ENCODE measurements at places on chromosomes 7 and 10.

- no peak for DNase-seq
Measured at GRCh38 chr10:78190051-78190825, 156.6 kb downstream of the RPS24 start.

- DNase-seq, result no peak
Measured at GRCh38 chr7:85714951-85715350, 528.1 kb upstream of the SEMA3D start.

GRCh38 chr7:117564080-117564479, 84.3 kb downstream of the CFTR start:
- DNase-seq, result no peak

- DNase-seq, result peak; percentile 55
Measured at GRCh38 chr10:119608316-119609155, 11.8 kb upstream of the TIAL1 start.

- peak; percentile 75 for DNase-seq
Measured at GRCh38 chr7:155377838-155378579, 79.9 kb upstream of the EN2 start.

DNA sequence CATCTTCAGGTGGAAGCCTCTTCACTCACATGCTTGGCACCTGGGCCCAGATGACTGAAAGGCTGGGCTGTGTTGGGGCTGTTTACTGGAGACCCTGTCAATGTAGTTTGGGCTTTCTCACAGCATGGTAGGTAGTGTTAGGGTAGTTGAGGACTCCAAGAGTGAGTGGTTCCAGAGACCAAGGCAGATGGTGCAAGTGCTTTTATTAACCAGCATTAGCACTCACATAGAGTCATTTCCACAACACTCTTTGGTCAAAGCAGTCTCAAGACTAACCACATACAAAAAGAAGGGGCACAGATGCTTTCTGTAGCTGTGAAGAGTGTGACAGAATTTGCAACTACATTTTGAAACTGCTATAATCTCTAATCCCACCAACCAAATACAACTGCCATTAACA, 135.0 kb downstream of the RTKN2 start:
- DNase-seq, result no peak

- DNase-seq, result no peak
Measured at GRCh38 chr10:28806951-28807759, 129.8 kb downstream of the BAMBI start.

All from ecto neural progenitor cell (in vitro differentiated cells).